Hepatocyte (in vitro differentiated cells): ENCODE measurements at places on chromosomes 6 and 20. TPM values are rescaled to one million over a fixed set of nuclear protein-coding genes. Genes with fewer than 3 reads are reported as not detected.
A peak's percentile ranks its signal among the peaks of the same experiment; 100 is the strongest.

- DNase-seq, result no peak
- H3K27ac ChIP-seq, result no peak overlapping the region
- H3K4me3 ChIP-seq, result no peak overlapping the region
- H3K36me3 ChIP-seq, result no peaks in the 10 kb centered on the region
Measured at GRCh38 chr6:4264601-4265000, 129.2 kb upstream of the ECI2 start.

DNA sequence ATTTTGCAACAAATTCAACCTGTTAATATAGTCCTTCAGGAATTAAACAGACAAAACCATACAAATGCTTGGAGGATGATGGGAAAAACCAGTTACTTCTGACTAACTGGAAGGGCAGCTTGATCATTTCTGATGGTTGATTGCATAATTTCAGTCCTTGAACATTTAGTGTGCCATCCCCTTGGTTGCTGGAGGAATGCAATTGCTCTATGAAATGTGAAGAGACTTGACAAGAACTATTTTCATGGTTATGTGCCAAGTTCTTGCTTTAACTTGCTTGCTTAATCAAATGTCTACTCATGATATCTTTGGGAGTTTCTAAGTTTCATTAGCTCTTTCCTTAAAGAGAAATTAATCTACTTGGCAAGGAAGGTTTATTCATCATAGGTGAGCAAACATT is 45.2 kb downstream of the ANKEF1 start:
- no peaks in the 10 kb centered on the region for H3K27me3 ChIP-seq
- DNase-seq, result no peak
- H3K4me3 ChIP-seq, result no peak overlapping the region
- H3K4me1 ChIP-seq, result no peaks in the 10 kb centered on the region
- no peak overlapping the region for H3K27ac ChIP-seq

C4B gene
- 57.5 and 68.9 TPM in 2 replicates for total RNA-seq

- no peaks in the 10 kb centered on the region for H3K27me3 ChIP-seq
- peaks cover 4% of the 10 kb centered on the region for H3K4me1 ChIP-seq
- H3K36me3 ChIP-seq, result no peaks in the 10 kb centered on the region
- DNase-seq, result no peak
- H3K4me3 ChIP-seq, result no peak overlapping the region
- H3K27ac ChIP-seq, result no peak overlapping the region
Measured at GRCh38 chr6:21450149-21450548, 143.4 kb upstream of the SOX4 start.

SLC32A1 gene
- total RNA-seq, result not detected in 2 replicates

- H3K4me1 ChIP-seq, result peaks cover 68% of the 10 kb centered on the region
- H3K27me3 ChIP-seq, result no peaks in the 10 kb centered on the region
Measured at GRCh38 chr6:11009353-11009752, 34.8 kb downstream of the ELOVL2 start.

SPEF1 gene
- total RNA-seq, result 0.63 TPM in 1 of 2 replicates, not detected in the other

DNA sequence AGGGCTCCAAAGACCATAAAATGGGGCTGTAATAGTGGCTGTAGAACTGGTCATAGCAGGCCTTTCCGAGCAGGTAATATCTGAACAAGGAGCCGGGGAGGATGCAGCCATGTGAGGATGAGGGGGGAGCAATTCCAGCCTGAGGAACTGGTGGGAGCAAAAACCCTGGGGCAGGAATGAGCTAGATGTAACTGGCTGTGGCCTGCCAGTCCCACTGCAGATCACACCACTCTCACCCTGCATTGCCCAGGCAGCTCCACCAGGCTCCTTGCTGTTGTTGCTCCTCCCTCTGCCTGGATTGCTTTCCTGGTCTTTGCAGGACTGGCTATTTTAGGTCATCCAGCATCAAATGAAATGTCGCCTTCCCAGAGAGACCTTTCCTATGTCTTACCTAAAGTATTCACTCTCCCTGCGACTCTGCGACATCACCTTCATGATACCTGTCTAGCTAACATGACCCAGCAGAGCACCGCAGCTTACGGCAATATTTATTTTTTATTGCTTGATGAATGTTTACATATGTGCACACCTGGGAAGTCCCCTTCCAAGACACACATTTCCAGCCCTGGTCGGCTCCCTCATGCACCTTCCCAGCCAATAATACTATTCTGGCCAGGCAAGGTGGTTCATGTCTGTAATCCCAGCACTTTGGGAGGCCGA is 2.4 kb upstream of the ZFP64 start:
- H3K27ac ChIP-seq, result no peak overlapping the region
- DNase-seq, result peak; percentile 12
- H3K4me3 ChIP-seq, result no peak overlapping the region
- H3K27me3 ChIP-seq, result no peaks in the 10 kb centered on the region
- no peaks in the 10 kb centered on the region for H3K36me3 ChIP-seq

GRCh38 chr6:131225959-131226358 is 90.7 kb downstream of the AKAP7 start:
- H3K4me3 ChIP-seq, result no peak overlapping the region
- H3K27ac ChIP-seq, result no peak overlapping the region
- H3K4me1 ChIP-seq, result no peaks in the 10 kb centered on the region
- H3K36me3 ChIP-seq, result no peaks in the 10 kb centered on the region

PTCHD4 gene
- 2.3 and 2.9 TPM in 2 replicates for total RNA-seq

DNA sequence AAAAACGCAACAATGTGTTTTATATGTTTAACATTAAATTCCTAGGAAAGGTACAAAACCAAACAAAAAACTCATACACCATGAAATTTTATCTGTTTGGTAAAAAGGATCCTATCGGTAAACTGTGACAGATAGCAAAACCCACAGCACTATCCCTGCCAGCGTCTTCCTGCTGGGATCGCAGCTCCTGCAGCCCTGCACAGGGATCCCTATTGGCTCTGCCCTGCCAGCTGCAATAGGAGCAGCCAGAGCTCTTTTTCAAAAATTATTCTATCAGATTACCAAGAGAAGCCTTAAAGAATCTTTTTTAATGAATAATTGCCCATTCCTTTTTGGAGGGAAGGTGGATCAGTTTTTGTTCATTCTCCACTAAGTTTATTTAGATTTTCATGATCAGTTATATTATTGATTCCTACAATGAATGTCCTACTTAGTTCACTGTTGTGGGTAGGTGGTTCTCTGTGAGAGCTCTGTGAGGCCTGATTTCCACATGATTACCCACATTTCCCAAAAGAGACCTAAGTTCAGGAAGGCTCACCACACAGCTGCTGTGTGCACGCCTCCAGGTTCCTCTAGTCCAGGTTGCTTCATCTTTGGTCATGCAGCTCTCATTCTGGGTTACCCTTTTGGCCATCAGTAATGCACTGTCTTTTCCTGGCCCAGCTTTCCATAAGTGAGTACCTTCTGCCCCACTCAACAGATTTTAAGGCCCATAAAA is 293.8 kb downstream of the FRK start:
- peak; percentile 7 for DNase-seq
- no peaks in the 10 kb centered on the region for H3K27me3 ChIP-seq
- no peaks in the 10 kb centered on the region for H3K4me1 ChIP-seq
- H3K27ac ChIP-seq, result no peak overlapping the region

CLDN20 gene
- total RNA-seq, result not detected in 2 replicates

IBTK gene
- total RNA-seq, result 54.2 and 60.3 TPM in 2 replicates

- no peak for DNase-seq
- no peaks in the 10 kb centered on the region for H3K4me1 ChIP-seq
- H3K4me3 ChIP-seq, result no peak overlapping the region
- no peaks in the 10 kb centered on the region for H3K36me3 ChIP-seq
Measured at GRCh38 chr20:16147916-16148315, 425.3 kb downstream of the KIF16B start.

DNA sequence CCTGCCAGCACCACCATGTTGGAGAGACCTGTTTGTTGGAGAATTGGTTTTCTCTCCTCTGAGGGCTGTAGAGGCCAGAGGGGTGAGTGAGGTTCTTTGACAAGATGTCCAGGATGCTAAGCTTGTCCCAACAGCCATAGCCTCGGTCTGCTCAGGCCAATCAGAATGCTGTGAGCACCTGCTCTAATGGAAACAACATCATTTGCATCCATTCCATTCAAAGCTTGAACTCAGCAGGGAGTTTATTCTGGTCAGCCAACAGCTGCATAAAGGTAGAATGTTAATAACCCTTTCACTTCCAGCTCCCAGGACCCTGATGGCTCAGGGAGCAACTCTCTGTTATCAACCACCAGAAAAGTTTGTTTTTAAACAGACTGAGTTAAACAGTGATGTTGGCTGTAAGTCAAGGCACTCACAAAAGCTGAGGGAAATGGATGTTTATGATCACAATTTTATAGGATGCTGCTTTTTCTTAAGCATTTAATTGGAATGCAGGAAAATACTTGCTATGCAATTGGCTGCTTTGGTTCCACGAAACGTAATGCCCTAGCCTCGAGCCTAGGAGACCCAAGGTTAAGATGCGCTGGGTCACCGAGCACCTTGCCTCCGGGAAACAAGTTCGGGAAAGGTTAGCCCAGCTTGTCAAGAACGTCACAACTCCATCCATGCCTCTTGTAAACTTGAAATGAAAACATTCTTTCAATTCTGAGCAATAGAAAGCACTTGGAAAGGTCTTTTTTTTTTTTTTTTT is 155.2 kb downstream of the NFATC2 start:
- no peaks in the 10 kb centered on the region for H3K27me3 ChIP-seq
- H3K36me3 ChIP-seq, result no peaks in the 10 kb centered on the region
- no peak overlapping the region for H3K4me3 ChIP-seq
- H3K4me1 ChIP-seq, result no peaks in the 10 kb centered on the region
- no peak for DNase-seq

- H3K27ac ChIP-seq, result no peak overlapping the region
- no peaks in the 10 kb centered on the region for H3K27me3 ChIP-seq
- H3K4me3 ChIP-seq, result no peak overlapping the region
- DNase-seq, result no peak
- no peaks in the 10 kb centered on the region for H3K36me3 ChIP-seq
Measured at GRCh38 chr6:152734630-152735029, 16.0 kb upstream of the VIP start.

- no peak overlapping the region for H3K4me3 ChIP-seq
- DNase-seq, result no peak
- H3K27me3 ChIP-seq, result no peaks in the 10 kb centered on the region
- no peak overlapping the region for H3K27ac ChIP-seq
Measured at GRCh38 chr20:38136421-38137245, 28.4 kb downstream of the TGM2 start.

DNA sequence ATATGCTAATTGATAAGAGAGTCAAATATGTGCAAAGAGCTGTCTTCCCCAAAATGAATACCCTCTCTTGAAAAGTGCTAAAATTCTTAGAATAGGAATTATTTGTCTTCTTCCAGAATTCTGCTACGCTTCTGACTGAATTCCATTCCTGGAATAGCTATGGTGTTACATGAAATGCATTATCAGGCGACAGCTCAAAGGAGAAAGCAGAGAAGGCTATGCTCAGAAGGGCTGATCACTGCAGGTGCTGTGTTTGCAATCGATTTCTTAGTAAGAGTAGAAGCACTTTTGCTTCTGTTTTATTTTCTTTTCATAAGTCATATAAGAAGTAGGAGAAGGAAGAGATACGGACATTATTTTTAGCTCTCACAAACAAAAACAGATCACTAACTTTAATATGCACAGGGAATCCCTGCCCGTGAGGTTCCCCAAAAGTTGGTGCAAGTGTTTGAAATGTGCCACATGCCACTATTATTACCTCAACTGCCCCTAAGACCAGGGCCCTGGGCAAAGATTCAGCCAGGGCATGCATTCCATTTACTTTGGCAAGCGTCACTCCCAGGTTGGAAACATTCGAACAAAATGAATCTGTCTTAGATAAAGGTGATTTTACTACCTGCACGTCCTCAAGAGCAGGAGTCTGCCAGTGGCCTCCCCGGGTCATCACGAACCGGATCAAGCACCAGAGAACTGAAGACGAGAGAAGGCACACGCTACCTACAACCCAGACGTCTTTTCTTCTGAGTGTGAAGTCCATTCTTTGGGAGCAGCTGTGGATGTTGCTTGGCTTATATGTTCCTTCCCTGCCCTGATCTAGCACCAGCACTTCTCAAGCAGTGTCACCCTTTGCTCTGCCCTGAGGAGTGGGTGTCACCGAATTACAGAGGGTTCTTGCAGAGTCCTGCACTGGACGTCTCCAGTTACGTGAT is 7.2 kb downstream of the MYLK4 start:
- no peak overlapping the region for H3K4me3 ChIP-seq
- no peaks in the 10 kb centered on the region for H3K36me3 ChIP-seq
- H3K27ac ChIP-seq, result no peak overlapping the region
- DNase-seq, result no peak
- H3K27me3 ChIP-seq, result no peaks in the 10 kb centered on the region
- H3K4me1 ChIP-seq, result no peaks in the 10 kb centered on the region

- no peaks in the 10 kb centered on the region for H3K27me3 ChIP-seq
- H3K4me3 ChIP-seq, result no peak overlapping the region
- DNase-seq, result no peak
- H3K36me3 ChIP-seq, result no peaks in the 10 kb centered on the region
Measured at GRCh38 chr20:47400685-47401084, 44.2 kb upstream of the ZMYND8 start.

DNA sequence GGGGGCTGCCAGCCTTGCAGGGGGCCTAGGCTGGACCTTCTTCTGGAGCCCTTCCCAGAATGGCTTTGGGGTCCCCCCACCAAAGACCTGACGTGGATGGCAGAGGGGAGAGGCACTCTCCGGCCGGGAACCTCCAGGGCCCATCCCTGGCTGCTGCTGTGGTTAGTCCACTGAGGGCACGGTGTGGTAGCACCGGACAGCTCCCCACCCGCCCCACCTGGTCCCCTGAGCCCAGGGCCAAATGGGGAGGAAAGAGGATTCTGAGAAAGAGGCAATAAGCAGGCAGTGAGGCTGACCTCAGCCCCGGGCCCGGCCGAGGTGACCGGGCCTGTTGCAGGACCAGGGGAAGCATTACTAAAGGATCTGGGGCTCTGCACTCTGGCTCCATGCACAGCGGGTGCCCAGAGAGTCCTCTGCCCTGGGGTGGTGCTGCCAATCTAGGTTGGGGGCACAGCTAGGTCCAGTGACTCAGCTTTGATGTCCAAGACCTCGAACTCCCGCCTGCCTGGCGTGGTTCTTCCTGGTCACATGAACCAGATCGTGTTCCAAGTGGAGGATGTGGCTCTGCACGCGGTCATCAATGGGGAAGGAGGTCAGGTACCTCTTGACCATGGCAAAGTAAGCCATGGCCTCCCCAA is 2.2 kb downstream of the CENPB start:
- no peaks in the 10 kb centered on the region for H3K36me3 ChIP-seq
- peaks cover 34% of the 10 kb centered on the region for H3K4me1 ChIP-seq
- DNase-seq, result no peak
- no peak overlapping the region for H3K27ac ChIP-seq
- H3K27me3 ChIP-seq, result peaks cover under 1% of the 10 kb centered on the region

DNA sequence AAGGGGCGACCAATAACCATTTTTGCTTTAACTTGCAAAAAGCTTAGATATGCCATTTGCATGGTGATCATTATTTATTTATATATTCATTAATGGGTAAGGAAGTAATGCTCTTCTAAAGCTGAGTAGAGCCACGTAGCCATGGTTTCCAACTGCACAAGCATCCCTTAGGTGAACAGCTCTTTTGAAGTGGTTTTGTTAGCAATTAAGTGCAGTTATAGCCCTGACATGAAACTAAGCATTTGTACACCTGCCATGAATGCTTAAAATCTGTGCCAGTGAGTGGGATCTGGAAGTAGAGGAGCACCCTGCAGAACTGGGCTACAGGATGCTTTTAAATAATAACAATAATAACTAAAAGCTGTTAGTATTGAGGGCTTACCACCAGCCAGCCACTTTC is 19.1 kb downstream of the TRAF3IP2 start:
- no peak overlapping the region for H3K4me3 ChIP-seq
- H3K36me3 ChIP-seq, result no peaks in the 10 kb centered on the region
- H3K4me1 ChIP-seq, result peaks cover 30% of the 10 kb centered on the region
- no peak overlapping the region for H3K27ac ChIP-seq
